Stimulated activated CD8-positive, alpha-beta memory T cell treated with anti-CD3 and anti-CD28 coated beads, Interleukin-4, amount 100 ng/mL, for 1 hour (primary cell): ENCODE measurements at places on chromosomes 4 and X.

GRCh38 chrX:141176586-141177451 is at the start of gene LDOC1:
Gene LDOC1 (minus strand): TSS chrX:141177129. CDS start chrX:141177021, 108 bp downstream.
- DNase-seq = peak; percentile 28

DNA sequence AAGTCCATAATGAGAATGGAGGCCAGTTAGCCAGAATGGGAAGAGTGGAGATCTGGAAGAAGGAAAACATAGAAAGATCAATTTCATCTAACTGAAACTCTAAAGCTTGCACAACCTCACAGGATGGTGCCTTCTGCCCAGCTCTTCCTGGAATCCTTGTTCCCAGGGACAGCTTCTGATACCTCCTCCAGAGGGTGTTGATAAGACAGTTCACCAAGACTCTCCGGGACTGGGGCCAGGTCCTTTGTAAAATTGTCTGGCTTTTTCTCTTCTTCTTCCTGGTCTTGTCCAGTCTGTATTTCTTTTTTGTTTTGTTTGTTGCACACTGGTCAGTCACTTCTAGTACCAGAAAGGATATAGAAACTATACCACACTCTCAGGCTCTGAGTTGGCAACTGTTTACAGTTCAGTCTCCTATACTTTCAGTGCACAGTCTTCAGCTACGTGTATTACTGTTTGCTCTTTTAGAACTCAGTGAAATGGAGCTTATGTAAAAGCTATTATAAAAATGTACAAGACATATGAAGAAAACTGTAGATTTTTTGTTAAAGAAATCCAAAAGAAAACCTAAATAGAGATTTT is 142.8 kb upstream of the RPL34 start:
- DNase-seq = no peak

DNA sequence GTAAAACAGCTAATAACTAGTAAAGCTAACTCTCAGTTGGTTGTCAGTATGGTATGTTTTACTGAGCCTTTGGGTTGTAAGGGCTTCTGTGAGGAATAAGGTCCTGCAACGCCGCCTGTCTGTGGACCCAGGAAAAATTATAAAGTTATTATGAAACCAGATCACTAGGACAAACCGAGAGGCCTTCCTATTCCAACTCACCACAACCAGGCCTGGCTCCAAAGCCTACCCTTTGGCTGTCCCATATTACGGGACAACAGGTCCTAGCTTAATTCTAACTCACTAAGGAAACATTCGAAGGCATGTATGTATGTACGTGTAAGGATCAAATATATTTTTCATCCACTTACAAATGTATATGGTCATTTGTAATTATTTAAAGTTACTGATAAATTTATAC is 1.4 kb downstream of the ANKRD17 start:
- no peak for DNase-seq

DNA sequence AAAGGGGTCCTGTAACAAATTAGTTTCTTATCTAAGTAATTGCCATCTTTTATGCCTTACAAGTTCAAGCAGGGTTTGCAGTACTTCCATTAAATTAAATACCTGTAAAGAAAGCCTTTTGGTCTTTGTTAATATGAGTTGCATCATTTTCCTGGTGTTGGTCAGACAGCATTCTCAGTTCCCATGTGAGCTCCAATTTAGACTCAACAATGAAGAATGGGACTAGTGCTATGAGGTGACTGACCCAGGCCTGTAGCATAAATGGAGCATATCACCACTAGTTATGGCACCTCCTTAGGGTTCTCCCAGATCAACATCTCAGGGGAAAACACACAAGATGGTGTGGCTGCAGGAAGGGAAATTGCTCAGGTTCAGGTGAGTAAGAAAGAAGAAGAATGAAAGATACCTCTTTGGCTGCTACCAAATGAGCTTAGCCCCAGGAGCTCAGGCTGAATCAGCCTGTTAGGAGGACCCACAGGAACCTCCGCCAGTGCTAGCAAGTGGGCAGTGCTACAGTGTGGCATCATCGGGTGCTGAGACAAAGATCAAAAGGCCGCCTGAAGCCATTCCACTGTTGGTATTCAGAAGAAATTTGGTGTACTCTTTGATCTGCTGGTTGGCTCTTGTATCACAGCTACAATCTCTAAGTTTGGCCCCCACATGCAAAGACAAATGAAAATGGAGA is 1.8 kb downstream of the TTC29 start:
- no peak for DNase-seq

- DNase-seq = no peak
Measured at GRCh38 chrX:65994519-65995506, 45.1 kb downstream of the VSIG4 start.

DNA sequence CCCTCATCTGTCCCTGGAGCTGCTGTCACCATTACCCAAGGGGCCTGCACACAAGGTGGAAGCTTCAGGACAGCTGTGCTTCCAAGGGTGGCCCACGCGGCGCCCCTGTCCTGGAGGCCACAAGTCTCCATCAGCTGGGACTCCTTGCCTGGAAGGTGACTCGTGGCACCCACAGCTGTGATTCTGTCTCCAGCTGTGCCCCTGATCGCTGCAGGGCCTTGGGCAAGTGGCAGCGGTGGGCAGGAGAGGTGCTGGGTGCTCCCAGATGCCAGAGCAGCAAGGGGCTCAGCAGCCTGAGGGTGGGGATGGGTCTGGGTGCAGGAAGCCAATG is 9.0 kb upstream of the DUSP9 start:
- no peak for DNase-seq

- no peak for DNase-seq
Measured at GRCh38 chrX:81003491-81004185, 194.0 kb upstream of the BRWD3 start.

DNA sequence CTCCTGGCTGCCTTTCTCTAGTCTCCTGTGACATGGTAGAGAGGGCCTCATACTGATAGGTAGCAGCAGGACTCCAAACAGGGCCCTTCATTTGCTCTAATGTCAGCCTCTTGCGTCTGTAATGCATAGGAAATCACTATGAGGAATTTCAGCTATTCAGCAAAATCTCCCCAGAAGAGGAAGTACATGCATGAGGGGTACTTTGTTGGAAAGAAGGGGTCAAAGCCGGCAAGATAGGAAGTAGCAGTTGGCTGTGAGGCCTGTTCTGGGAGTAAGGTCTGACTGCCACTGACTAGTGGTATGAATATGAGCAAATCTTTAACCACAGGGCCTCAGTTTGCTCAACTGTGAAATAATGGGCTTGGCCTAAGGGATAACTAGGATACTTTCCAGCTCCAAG is 283.2 kb downstream of the ARHGAP10 start:
- no peak for DNase-seq

GRCh38 chrX:154695911-154696675 is 42.7 kb upstream of the CTAG2 start:
- no peak for DNase-seq

DNA sequence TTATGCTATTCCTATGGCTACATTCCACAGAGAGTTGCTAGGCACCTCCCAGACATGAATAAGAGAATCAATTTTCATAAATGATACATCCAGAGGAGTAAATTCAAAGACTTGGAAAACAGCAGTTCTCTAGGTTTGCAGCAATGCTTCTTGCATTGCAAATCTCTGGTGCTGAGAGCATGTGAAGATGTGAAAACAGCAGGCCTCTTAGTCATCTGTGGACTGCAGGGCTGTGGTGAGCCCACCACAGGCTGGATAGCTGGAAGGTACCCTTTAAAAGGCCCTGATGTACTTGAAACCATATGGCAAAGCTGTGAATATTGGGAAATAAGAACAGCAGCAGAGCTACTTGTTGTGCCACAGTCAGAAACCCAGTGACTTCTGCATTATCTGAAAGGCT is 2135.9 kb downstream of the ARAP2 start:
- no peak for DNase-seq

DNA sequence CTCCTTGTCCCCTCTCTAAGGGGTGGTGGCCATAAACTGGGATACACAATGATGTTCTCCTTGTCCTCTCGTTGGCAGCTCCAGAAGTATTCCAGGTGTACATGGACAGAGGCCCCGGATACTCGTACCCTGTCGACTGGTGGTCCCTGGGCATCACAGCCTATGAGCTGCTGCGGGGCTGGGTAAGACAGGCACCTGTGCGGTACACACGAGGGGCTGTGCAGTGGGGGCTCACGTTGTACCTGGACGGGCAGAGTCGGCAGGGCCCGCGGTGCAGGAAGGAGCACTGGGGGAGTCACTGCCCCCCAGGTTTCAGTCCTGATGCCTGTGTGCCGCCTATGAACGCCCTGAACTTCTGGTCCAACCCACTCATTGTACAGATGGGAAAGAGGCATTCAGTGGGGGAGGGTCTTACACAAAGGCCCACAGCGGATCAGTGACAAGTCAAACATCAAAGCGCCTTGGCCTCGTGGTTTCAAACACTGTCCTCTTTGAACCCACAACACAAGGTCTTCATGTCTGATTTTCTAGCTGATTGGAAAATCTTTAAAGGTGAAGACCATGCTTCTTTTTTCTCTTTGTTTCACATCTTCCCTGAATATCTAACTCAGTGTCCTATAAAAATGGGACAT is 261.6 kb downstream of the EVC2 start:
- DNase-seq = no peak

GRCh38 chr4:186554914-186555827 is at the start of gene MTNR1A:
Gene MTNR1A (minus strand): TSS chr4:186555567. CDS start chr4:186555365, 202 bp downstream.
- DNase-seq = no peak
